Activated CD4-positive, CD25-positive, alpha-beta regulatory T cell treated with anti-CD3 and anti-CD28 coated beads, Interleukin-2, amount 50 U/mL, for 24 hours (primary cell): ENCODE measurements at places on chromosomes 1 and 21.

DNA sequence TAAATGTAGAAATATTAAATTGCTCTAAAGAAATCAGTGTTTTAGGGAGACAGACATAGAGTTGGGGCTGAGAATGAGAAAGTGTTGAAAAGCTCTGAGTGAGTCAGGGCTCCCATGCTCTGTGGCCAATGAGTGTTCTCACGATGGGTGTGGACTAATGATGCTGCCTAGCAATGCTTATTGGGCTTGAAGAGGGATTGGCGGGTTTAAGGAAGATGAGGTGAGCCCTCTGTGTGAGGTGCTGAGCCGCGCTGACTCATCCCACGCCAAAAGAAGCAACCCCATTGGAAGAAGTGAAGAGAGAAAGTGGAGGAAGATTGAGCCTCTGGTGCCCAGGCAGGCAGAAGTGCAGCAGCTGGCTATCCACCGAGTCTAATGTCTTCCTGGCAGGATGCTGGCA, 65.1 kb upstream of the DPT start:
- ATAC-seq = no peak

DNA sequence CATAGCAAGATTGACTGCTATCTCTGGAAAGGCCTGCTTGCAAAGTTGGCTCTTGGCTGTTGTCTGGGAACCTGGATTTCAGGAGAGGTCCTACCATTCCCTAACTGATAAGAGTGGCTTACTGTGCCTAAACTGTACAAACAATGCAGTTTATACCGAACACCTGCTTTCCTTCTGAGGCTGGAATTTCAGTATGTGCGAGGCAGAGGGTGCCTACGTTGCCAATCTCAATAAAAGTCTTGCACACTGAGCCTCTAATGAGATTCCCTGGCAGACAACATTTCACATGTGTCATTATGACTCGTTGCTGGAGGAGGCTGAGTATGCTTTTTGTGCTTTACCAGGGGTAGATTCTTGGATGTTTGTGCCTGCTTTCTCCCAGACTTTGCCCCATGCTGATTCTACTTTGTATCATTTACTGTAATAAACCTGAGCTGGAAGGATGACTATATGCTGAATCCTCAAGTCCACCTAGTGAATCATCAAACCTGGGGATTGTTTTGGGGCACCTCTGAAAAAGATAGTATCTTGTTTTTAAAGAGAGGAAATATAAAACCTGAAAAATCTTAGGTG, 58.9 kb upstream of the GNG4 start:
- no peak for ATAC-seq

GRCh38 chr1:84294751-84295150, 6.8 kb upstream of the SAMD13 start:
- no peak for ATAC-seq

DNA sequence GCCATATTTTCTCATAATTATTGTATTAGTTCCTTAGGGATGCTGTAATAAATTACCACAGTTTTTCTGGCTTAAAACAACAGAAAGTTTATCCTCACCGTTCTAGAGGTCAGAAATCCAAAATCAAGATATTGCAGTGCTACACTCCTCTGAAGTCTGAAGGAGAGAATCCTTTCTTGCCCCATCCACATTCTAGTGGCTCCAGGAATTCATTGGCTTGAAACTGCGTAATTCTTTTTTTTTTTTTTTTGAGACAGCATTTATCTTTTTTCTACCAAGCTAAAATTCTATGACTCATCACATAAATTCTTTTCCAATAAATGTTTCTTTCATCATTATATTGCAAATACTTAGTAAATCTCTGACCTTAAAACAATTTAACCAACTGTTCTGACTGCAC, 451.0 kb upstream of the RGS18 start:
- no peak for ATAC-seq

DNA sequence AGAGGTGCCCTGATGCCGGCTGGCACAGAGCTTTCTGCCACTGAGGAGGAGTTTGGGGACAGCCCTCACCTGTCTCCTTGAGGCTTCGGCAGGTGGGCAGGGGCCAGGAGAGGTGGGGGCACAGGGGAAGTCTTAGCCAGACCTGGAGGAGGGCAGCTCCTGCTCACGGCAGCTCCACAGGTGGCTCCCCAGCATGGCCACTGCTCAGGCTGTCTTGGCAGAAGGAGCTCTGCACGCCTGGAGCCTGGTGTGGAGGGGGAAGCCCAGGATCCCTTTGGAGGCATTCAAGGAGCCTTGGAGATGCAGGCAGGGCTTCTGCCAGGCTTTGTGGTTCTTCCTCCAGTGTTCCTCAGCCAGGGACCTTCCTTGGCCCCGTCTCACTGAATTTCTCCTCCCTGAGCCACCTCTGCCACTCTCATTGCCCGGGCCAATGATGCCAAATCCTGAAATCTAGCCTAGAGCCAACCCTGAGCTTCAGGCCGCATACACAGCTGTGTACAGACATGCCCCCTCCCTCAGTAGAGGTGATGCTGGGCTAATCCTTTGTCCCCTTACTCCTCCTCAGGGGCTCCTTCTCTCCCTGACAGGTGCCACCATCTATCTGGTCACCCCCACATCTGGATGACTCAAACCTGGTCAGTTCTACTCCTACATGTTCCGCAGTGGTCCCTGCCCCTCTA, 251.8 kb upstream of the VAMP3 start:
- ATAC-seq = no peak

GRCh38 chr1:45490121-45490625, 790 bp downstream of the TESK2 start:
- ATAC-seq = no peak

DNA sequence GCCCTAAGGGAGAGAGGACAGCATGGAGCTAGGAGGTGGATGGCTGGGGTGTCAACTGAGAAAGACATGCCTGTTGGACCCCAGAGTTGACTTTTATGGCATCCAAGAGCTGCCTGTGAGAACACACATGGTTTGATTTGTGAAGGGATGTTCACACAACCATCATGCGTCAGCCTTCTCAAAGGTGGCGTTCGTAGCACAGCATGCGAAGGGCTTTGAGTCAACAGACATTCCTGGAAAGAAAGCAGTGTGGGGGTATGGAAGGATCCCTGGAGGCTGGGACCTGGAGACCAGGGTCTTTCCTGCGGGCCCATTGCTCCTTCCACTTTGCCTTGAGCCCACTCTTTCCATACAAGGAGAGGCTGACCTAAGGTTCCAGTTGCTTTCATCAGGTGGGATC, 6.4 kb upstream of the WNT3A start:
- ATAC-seq = no peak

GRCh38 chr1:45836451-45836850, 33.0 kb downstream of the MAST2 start:
- ATAC-seq = no peak

DNA sequence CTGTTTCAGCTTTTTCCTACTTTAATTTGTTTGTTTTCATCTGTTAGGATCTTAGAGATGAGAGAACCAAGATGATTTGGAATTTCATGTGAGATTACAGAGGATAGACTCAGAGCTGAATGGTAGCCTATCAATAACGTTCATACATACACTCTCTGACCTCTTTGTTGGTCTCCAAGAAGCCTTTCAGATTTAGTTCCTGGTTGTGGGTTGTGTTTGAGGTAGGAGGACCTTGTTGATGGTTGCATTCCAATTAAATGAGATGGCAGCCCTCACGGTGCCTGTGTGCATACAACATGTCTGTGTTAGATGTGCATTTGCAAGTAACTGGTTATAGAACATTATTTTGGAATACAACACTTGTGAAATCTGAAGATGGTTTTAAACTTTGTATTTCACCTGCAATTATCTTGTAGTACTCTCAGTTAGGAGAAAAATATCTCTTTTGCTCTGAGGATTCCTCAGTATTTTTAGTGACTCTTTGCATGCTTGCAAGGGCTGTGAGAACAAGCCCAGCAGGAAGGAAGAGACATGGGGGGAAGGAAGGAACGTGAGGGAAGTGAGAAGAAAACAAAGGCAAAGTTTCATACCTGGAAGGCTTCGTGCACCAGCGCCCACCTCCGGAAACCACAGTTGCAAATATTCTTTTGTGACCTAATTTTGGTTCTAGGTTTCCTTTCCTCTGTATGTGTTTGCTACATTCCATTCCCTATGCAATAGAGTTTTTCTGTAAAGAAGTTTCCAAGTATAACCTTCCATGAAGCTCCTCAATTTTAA, 291.8 kb downstream of the DISC1 start:
- no peak for ATAC-seq

DNA sequence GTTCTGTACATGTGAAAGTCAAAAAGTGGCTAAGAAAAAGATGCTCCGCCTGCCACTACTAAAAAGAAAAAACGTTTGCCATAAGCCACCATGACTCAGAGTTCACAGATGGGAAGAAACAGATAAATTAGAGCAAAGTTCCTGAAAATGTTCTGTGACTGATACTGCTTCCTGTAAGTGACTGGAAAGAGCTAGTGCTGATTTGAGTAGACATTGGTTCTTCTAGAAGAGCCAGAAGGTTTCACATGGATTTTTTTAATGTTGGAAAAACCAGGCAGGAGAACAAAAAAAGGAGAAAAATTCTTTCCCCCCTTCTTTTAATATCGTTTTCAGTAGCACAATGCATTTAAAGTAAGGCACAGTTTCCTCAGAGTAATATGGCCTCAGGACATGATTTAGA, 221.4 kb downstream of the HLX start:
- no peak for ATAC-seq

- no peak for ATAC-seq
Measured at GRCh38 chr1:214178102-214178501, 102.9 kb upstream of the SMYD2 start.

GRCh38 chr21:22691658-22692057, 1693.4 kb downstream of the NCAM2 start:
- no peak for ATAC-seq

GRCh38 chr1:208997726-208998312, 585.7 kb upstream of the CAMK1G start:
- ATAC-seq = no peak

DNA sequence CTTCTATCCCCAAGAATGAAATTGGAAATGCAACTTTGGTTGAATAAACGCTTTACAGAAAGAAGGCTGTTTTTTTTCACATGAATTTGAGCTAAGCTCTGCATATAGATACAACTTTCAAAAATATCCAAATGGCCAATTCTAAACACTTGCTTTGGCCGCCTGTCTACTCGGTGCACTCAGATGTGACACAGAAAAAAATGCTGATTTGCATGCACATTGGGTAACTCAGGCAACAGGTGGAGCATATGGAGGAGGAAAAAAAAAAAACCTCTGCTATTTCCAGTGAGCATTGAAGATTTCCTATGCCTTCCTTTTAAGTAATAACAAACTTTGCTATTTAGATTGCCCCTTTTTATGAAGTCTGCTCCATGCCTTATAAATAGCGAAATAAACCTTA, 262.5 kb downstream of the GRIK1 start:
- no peak for ATAC-seq

DNA sequence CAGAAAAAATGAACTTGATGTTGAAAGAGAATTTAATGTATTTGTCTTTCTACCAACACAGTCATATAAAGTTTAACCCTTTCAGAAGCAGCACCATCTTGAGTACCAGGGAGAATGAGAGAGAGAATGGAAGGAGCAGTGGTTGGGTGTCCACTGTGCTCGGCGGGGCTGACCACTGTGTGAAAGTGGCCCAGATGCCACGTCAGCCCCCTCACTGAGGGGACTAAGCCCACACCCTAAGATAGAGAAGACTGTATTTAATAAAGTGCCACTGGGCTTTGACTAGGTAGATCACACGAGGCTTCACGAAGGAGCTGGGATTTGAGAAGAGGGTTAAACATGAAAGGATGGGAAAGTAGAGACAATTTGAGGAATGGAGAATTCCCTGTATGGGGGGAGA, 31.2 kb downstream of the BATF3 start:
- ATAC-seq = no peak

- ATAC-seq = peak; percentile 20
Measured at GRCh38 chr1:43902058-43902831, 31.4 kb upstream of the ARTN start.

GRCh38 chr1:32020339-32020738, 6.7 kb downstream of the KHDRBS1 start:
- no peak for ATAC-seq

DNA sequence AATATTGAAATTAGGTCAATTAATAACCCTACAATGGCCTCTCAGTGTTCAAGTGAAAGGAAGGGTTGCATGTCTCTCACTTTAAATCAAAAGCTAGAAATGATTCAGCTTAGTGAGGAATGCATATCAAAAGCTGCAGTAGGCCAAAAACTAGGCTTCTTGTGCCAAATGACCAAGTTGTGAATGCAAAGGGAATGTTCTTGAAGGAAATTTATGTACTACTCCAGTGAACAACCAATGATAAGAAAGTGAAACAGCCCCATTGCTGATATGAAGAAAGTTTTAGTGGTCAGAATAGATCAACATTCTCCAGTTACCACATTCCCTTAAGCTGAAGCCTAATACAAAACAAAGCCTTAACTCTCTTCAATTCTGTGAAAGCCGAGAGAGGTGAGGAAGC, 10.0 kb downstream of the MAEL start:
- no peak for ATAC-seq

GRCh38 chr1:40299366-40300248, 17.5 kb downstream of the COL9A2 start:
- no peak for ATAC-seq

DNA sequence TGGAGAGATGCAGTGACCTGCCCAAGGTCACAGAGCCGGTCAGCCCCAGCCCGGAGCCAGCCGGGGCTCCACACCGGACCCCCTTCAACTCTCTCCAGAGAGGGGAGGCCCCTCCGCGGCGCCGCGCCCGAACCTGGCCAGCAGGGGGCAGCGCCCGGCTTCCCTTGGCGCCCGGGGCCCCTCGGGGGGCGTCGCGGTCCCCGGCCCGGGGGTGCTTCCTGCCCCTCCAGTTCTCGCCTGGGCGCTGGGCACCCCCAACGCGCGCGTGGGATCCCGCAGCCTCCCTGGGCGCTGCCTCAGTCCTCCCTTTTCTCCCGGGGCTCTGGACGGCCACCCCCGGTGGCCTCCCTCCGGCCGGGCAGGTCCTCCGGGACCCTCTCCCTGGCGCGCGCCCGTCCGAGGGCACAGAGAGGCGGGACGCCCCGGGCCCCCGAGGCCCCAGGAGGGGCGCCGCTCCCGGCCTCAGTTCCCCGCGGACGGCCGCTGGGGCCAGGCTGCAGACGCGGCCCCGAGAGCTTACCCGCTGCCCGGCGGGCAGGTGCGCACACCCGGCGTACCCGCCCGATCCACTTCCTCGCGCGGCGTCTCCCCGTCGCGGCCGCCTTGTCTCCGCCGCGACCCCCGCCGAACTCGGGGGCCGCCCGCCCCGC, 406 bp downstream of the HTR1D start:
- ATAC-seq = peak; percentile 36

GRCh38 chr21:33696465-33696864, 54.2 kb downstream of the ITSN1 start:
- no peak for ATAC-seq

- no peak for ATAC-seq
Measured at GRCh38 chr1:102836991-102837390, 271.3 kb downstream of the COL11A1 start.

DNA sequence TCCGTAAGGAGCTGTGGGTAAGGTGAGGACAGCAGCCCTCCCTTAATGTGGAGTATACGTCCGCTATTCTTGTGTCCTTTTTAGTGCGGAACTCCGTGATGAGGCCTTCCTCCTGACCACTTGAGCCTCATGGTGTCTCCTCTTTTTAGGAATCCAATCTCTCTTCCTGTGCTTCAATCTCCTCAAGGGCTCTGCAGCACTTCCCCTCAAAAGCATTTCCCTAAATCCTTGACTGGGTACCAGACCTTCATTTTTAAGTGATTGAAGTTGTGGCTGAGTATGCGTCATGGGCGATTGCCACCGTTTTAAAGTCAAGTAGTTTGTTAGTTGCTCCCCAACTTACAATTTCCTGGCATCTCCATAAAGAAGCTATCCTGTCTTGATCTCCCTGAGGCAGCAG, 62.8 kb downstream of the SAMSN1 start:
- ATAC-seq = no peak
